ENCODE measurements at places on chromosomes 5 and 9.

DNA sequence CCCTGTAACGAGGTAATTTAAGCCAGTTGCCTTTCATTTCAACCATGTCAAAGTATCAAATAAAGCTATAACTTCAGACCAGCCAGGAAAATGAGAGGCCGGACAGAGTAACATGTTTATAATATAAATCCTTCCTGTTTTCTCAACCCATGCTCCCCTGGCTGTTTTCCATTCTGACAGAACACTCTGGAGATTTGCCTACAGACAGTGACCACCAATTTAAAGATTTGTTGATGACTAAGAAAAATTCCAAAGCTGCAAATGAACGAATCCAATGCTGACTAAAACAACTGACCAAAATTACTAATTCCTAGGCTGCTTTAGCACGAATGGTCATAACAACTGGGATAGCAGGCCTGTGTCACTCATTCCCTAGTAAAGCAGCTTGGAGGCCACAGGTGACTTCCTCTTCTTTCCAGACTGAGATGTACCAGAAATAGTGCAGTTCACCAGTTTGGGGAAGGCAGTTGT lies 141.4 kb downstream of the AOPEP start:
- peak; percentile 22 for DNase-seq

DNA sequence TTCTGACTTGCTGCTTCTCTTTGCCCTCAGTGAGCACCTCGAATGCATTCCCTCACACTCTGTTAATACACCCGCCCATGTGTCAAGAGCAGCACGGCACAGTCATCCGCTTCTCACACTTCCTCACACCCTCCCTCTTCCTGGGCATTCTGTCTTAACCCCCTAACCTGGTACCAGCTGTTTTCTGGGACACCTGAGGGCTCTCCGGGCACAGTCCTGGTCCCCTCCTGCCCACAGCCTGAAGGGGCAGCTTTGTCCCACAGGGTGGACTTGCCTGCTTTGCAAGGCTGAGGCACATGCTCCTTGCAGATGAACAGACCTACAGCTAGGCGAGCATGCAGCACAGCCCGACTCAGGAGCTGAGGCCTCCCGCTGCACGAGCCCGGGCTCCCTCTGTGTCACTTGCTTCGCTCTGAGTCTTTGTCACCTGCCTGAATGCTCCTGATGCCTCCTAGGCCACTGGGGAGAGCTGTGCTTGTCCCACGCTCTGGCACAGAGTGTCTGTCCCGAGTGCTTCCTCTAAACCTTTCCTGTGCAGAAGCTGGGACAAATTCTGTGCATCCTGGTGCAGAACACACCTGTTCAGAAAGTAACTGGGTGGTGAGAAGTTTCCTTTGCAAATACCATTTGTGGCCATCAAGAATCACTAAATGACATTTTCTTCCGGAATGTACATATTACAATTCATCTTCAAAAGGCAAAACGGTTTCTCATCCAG lies 47.8 kb downstream of the AHRR start:
- no peak for DNase-seq

DNA sequence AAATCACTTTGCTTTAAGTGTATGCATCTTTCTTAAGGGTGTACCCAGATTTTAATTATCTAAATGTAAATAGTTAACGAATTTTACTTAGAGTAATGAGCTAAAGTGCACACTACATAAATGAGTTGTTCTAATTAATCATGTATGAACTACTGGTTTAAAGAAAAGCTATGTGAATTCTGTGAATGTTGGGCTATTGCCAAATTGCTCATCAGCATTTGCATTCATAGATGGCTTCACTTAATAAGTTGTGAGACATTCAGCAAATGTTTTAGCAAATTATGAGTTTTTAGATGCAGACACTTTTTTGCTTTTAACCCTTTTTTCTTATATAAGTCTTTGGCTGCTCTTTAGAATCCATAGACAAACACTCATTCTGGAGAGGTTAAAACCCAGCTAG lies 175.7 kb downstream of the PBX3 start:
- DNase-seq, result no peak

DNA sequence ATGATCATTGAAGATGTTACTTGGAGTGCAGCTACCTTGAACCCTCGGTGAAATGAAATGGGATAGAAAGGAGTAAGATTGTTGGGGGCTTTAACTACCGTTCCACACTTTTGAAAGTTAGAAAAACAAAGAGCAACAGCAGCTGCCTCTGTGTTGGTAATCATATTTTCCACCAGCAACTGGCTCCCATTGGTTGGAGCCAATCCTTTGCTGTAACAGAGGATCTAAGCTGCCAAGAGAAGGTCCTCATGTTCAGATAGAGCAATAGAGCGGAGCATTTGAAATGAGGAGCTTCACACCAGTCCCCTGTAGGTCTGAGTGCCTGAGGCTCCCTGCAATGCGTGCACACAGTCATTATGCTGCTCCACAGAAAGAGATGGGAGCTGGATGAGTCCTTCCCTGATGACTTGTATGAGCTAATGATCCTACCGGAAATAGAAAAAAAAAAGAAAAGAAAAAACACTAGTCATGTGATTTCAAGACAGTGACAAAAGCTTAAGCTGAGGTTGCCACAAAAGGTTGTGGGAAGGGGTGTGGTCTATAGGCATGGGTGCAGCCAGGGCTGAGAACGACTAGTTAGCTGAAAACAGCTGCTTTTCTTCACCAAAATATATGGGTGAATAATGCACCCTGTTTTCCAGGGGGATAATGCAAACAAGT lies 300.7 kb downstream of the MLLT3 start:
- no peak for DNase-seq

DNA sequence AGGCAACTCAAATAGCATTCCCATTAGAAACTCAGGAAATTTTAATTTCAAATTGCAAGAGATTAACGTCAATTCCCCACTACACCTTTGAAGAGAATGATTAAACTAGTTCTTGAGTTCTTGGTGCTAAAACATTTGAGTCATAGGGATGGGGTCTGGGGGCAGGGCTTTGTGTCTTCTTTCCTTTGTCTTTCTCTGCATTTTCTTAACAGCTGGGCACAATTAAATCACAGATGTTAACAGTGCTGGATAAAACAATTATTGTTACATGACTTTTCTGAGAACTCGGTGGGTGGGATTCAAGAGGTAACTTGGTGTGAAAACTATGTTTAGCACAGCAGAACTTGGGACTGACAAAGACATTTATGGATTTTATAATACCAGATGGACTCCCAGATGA lies 351.9 kb upstream of the TNC start:
- DNase-seq, result no peak

GRCh38 chr5:1435369-1435768 lies 9.9 kb downstream of the SLC6A3 start:
- DNase-seq, result no peak

- DNase-seq, result no peak
Measured at GRCh38 chr5:32319392-32319791, 6.7 kb upstream of the MTMR12 start.

DNA sequence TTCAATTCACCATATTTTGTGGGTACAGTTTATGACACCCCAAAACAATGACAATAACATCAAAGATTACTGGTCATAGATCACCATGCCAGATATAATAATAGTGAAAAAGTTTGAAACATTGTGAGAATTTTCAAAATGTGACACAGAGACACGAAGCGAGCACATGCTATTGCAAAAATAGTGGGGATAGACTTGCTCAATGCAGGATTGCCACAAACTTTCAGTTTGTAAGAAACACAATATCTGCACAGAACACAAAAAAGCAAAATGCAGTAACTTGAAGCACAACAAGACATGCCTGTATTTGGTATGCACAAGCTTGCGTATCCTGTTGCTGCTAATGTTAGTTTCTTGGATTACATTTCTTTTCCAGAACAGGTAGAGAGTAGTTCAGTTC lies 35.8 kb downstream of the ARHGEF28 start:
- no peak for DNase-seq

GRCh38 chr5:154559398-154560276 lies 81.6 kb upstream of the HAND1 start:
- no peak for DNase-seq

DNA sequence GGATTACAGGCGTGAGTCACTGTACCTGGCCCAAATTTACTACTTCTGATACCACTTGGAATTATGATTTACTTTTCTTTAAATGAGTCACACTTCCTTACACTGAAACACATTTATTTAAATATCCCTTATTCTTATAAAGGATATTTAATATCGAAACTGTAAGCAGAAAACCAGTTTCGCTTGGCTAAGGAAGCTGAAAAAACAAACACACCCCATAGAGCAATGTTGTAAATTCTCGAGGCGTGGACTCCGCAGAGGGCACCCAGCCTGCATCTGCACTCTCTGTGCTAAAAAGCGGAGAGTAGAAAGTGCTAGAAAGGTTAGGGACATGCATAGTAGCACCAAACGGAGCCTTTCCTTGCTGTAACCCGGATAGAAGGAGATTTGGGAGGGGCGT lies 86.5 kb downstream of the HMCN2 start:
- DNase-seq, result no peak

DNA sequence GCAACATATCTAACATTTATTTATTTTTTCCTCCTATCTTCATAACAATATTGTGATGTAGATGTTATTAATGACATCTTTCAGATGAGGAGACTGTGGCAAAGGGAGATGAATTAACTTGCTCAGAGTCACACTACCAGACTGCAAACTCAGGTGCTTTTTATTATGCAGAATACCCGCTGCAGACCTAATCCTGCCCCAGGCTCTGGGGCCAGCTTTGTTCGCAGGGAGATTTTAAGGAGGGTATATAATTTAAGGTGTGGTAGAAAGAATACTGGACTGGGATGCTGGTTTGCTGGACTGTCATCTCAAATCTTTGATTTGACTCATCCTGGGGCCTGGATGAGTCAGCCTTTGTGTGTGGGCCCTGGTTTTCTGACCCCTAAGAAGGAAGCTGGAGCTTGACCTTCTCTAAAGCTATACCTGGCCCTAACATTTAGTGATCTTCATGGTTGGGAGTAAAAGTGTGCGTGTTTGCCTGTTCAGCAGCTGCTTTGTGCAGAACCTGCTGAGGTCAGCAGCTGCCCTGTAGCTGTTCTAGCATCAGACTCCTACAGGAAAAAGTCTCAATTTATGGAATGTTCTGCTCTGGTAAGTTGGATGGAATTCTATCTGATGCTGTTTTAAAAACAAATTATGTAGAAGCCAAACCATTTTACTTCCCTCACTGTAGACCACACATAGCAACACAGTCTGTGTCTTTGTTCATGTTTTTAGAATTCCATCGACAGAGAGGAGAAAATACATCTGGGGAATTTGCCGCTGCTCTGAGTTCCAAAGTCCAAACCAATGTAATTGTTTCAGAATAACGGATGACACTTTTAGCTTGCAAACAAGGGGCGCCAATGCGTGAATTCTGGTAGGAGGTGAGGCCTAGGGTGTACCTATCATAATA lies 4.5 kb downstream of the SLC36A1 start:
- no peak for DNase-seq

- peak; percentile 1 for DNase-seq
Measured at GRCh38 chr9:97398999-97399758, 12.7 kb upstream of the TDRD7 start.

DNA sequence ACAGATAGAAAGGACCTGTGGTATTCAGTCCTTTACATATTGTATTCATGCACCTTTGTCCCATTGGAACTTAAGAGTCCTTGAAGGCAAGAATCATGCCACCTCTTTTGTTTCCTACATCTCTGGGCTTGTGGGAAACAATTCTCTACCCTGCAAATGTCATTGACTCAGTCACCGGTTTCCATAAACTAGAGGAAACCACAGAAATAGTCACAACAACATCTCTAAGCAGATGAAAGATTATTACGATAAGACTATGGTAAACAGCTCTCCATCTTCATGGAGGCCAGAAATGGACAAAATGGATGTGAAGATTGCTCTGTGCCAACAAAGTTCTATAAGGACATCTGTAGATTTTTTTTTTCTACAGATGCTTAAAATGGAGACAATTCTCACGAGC lies 165.5 kb downstream of the PIK3R1 start:
- no peak for DNase-seq

GRCh38 chr5:26666371-26666770 lies 372.0 kb downstream of the CDH9 start:
- no peak for DNase-seq

GRCh38 chr5:54523534-54523933 lies 6.0 kb downstream of the SNX18 start:
- no peak for DNase-seq

GRCh38 chr5:3129252-3129651 lies 377.8 kb upstream of the IRX2 start:
- DNase-seq, result no peak

- peak; percentile 88 for DNase-seq
Measured at GRCh38 chr9:130940693-130941576, 1.9 kb upstream of the FIBCD1 start.

DNA sequence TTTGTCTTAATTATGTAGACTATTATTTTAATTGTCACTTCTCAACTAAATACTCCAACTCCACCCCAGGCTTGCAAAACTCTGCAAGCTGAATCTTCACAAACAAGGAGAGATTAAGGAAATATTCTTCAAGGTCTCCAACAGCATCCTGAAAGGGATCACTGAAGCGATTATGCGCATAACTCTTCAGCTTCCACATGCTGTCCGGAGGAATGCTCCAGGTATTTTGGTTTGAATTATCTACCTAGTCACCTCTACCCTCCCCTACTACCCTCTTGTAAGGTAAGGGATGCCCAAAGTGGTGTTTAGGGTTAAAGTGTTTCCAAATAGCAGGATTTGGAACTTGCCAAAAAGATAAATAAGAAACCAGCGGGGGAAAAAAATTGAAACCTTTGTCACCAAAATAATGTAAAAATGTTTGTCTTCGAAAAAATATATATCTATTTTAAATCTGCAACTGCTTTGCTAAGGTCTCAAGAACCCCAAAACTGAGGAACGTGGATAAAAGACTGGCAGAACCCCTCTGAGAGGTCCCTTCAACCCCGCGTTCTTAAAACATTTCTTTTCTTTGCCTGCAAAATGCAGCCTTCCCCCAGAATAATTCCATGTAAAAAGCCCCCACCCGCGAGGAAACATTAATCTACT lies 11.6 kb downstream of the PTCH1 start:
- DNase-seq, result no peak

GRCh38 chr5:179734536-179735164 lies 2.0 kb downstream of the MAML1 start:
- no peak for DNase-seq

- DNase-seq, result peak; percentile 19
Measured at GRCh38 chr5:56910210-56910965, 992 bp downstream of the SETD9 start.

- no peak for DNase-seq
Measured at GRCh38 chr5:114419959-114420358, 58.1 kb downstream of the KCNN2 start.

- DNase-seq, result no peak
Measured at GRCh38 chr9:22131817-22132216, 122.7 kb upstream of the CDKN2B start.

All from DMS79 treated with DMSO at 0.1 percent for 48 hours (cell line).